ENCODE measurements at places on chromosomes 3 and 15. TPM values are rescaled to one million over a fixed set of nuclear protein-coding genes. Genes with fewer than 3 reads are reported as not detected.

- no peak for ATAC-seq
Measured at GRCh38 chr15:92848852-92849598, 51.1 kb upstream of the CHD2 start.

Gene LEKR1
- 1.2 TPM for total RNA-seq

DNA sequence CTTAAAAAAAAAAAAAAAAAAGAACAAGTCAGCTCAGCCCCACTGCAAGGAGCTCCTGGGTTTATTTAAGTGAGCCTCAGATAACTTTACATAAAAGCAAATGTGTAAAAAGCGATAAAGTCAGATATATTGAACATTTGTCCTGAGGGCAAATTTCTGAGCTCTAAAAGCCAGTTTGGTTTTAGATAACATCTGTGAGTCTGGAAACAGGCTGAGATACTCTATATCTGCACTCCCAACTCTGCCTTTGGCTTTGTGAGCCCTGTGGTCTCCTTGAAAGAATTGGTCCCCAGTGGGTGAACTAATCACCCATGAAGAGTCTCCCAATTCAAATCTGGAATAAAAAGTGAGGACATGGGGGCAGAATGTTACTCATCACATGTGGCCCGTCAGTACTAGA is 104.6 kb downstream of the APBA2 start:
- ATAC-seq, result no peak

DNA sequence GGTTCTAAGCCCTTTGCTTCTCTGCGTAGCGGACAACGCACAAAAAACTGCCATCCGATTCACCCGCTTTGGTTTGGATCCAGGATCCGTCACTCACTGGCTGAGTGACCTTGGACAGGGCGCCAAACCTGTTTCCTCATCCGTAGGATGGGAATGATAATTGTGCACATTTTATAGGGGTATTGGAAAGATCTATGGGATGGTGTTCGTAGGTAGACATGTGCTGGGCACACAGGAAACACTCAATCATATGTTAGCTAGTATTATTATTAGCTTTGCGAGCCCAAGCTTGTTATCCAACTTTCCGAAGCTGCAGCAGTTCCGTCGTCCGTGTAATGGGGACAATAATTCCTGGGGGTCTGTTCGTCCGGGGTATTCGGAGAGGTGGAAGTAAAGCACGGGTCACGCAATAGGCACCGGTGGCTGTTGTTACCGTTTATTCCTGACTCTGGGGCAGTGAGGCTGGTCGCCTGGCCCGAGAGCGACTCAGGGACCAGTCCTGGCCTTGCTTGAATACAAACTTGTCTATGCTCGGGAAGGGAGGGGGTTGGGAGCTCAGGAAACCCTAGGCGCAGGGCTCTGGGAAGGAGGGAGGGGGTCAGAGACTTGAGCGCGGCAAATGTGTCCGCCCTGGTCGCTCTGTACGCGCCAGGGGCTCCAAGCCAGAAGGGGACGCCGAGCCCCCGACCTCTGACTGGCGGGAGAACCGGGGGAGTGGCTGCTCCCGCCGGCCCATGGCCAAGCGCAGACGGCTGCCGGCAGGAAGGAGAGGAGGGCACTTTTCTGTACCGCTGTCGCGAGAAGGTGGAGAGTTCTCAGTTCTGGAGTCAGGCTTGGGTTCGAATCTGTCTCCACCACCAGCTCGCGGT is 1.3 kb downstream of the SPSB4 start:
- ATAC-seq, result peak; percentile 4

DNA sequence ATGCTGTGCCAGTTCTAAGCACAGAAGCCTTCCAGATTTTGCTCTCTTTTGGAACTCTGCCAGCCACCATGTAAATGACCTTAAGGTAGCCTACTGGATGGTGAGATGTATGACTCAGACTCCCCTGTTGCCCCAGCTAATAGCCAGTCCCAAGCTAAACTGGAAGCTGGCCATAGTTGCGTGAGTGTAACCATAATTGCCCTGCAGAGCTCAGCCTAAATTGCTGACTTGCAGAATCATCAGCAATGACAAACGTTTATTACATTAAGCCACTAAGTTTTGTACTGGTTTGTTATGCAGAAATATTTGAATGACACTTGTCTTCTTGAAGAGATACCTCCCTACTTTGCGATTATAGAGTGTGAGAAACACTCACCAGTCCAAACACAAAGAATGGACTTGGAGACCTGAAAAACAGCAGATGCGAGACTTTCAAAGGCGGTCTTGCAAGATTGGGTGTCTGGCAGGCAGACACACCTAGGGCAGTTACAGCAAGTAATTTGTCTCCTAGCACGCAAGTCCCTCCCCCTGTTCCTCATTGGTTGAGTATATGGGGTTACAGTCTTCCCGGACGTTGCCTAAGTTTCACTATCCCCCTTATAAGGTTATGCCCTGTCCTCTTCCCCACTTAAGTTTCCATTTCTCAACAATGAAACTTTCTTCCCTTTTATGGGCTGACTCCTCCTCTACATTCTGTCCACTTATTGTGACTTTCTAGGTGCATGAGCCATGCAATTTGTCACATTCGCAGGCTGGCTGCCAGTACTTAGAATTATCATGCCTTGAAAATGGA is 83.6 kb upstream of the XCR1 start:
- peak; percentile 72 for ATAC-seq

DNA sequence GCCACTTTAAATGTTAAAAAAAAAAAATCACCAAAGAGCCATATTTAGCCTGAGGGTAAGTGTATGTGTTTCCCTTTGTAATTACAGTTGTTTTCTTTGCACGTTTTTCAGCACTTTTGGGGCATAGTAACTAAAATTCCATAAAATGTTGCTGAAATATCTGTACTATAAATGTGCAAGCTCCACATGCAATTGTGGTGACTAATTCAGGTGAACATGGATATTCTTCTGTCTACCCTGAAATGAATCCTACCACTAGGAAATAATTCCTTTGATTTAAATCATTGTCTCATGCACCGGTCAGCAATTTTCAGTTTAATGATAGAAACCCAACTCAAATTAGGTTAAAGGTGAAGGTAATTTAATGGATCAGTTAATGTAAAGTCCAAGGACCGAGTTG is 13.1 kb upstream of the TFG start:
- ATAC-seq, result no peak

DNA sequence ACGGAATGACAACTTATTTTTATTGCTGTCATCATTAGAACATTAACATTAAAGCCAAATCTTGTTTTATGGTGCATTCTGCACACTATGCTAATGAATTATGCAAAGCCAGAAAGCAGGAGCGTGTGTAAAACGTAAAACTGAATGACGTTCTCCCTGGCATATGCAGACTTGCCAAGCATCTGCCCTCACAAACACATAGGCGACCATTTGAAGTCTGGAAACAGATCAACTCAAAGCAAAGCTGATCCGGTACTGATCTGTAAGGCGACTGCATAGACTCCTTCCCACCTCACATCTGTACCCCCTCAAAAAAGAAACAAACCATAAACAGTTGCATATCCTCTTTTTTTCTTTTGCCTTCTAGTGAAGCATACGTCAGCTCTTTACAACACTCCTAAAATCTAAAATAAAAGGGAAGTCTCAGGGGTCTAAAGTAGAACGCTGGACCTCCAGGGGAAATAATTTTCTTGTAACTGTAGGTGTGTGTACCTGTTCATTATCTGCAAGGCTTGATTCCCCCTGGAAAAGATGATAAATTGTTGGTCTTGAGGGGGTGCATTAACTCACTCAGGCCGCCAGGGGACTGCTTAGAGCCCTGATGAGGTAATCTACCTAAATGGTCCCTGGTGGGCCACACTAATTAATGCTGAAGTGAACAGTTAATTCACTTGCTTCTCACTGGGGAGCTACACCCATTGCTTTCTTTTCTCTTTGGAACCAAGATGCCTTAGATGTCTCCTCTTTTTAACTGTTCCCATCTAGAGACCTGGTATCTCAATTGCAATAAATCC is 231.4 kb downstream of the CDIN1 start:
- ATAC-seq, result peak; percentile 99

Gene ZBBX
- total RNA-seq, result 7.4 TPM

DNA sequence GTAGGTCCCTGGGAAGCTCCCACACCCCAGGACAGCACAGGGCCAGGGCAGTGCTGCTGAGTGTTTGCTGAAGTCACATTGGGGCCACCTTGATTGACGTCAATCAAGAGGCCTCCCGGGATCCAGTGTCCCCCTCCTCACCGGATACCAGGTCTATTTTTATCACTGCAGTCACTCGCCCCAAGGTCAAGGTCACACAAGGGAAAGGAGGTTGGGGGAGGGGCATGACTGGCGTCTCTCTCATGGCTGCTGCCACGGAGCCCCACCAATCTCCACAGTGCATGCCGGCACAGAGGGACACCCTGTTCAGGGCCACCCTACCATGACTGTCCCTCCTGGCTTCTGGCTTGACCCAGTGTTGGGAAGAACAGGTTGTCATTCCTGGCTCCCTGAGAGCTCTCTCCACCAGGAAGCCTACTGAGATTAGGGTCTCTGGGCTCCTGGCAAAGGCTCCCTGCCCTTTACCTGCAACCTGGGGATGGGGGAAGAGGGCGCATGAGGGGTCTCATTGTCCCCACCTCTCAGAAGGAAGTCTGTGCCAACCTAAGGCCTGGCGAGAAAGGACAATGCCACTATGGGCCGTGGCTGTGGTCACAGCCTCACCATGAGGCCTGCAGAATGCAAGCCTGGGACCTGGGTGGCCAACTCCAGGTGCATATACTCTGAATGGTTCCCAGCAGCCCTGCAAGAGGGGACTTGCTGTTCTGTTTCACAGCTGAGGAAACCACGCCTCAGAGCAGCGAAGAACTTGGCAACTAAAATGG is 1.5 kb downstream of the MYL3 start:
- ATAC-seq, result no peak

DNA sequence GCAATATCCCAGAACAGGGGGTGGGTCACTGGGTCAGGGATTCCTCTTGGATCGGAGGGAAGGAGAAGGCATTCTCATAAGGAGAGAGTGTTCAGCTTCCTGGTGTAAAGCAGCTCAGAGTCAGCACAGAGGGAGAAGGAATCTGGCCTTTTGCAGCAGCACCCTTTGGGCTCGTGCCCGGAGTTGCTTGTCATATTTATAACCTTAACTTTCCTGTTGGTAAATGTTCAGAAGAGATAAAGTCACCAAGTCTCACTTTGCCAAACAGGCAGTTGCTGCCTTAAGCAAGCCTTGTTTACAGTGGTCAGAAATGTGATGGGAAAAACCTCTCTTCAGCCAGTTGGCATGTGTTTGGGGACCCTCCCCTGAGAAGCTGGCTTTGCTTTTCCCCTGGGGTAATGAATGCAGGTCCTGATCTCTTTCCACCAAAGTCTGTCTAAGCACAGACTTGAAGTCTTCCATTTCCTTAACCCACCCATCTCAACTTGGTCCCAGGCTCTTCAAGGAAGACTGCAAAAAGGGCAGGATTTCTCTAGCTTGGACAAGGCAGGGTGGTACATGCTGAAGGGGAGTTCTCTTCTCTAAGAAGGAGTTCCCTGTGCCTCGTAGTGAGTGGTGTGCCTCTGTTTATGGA is 206.9 kb upstream of the BHLHE40 start:
- no peak for ATAC-seq

- no peak for ATAC-seq
Measured at GRCh38 chr15:27797765-27798164, 301.4 kb downstream of the OCA2 start.

DNA sequence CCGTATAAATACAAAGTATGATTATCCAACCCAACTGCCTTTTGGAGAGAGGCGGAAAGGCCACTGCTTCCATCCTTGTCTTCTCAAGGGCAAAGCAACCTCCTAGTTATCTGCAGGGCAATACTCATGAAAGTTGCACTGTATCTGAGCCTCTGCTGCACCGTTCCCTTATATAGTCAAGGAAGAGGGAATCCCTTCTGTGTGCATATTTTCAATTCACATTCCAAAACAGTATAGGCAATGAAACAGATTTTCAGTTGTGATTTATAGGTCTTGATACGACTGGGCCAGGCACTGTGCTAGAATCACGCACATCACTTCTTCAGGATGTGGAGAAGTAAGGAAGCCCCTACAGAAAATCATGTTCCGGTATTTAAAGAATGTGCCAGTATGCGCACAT is 455.7 kb downstream of the FOXP1 start:
- no peak for ATAC-seq

Gene TNFSF10
- 11.0 TPM for total RNA-seq

- no peak for ATAC-seq
Measured at GRCh38 chr3:31481697-31482096, 51.0 kb upstream of the STT3B start.

DNA sequence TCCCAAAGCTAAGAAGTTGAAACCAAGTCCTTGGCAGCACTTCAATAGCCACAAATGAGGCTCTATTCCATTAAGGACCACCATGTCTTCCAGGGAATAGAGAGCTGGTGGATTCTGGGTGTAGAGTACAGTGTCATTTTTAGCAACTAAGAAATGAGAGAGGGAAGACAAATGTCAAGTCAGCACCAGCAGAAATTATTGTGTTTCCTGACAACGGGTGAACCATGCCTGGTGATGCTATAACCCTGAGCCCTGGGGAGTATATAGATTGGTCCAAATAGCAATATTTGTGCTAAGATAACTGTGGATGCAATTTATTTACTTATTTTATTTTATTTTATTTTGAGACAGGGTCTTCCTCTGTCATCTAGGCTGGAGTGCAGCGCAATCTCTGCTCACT is 305.6 kb upstream of the WNT5A start:
- ATAC-seq, result no peak

GRCh38 chr3:152477422-152477821 is 208.7 kb downstream of the MBNL1 start:
- ATAC-seq, result no peak

DNA sequence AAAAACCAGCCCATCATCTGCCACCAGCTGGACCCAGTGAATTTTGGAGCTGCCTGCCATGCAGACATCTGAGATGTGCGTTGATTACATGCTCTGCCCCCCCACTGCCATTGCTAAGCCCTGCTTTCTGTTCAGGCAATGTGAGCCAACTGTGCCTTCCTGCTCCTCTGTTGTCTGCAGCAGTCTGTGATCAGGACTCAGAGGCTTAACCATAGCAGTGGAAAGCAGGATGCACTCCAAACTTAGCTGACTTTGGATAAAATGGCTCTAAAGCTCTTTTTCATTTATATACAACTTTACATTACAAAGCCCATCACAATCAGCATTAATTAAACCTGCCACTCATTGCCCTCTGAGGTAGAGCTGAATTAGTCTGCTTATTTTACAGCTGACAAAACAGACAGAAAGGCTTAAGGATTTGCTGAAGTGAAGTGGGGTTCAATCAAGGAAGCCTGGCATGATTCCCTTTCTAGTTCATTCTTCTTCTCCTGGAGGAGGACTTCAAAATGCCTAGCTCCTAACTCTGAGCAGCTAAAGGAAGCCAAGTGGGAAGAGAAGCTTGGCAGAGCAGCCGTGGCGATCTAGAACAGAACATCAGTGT is 15.7 kb upstream of the RPS27L start:
- ATAC-seq, result peak; percentile 81

- ATAC-seq, result peak; percentile 95
Measured at GRCh38 chr3:184727357-184728009, 15.6 kb upstream of the MAGEF1 start.

DNA sequence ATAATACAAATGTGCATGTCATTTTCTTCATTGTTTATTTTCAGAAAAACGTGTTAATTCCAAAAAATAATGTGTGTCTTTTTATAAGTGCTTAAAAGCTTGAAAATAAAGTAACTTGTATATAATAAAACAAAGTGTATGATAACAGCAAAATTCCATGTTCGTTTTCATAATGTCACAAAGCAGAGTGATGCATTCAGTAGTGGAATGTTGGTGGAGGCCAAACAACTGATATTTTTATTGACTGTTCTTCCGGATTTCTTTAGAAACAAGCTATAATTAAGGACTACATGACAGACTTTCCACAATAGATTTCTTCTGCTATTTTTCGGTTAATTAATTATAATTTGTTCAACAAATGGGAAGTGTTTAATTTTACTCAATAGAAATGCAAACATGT is 412.7 kb downstream of the GABRG3 start:
- no peak for ATAC-seq

Data from motor neuron (in vitro differentiated cells).